ENCODE measurements at places on chromosomes 7 and 10. TPM values are rescaled to one million over a fixed set of nuclear protein-coding genes. Genes with fewer than 3 reads are reported as not detected.

GRCh38 chr10:116263870-116264655 lies 8.9 kb downstream of the GFRA1 start:
- no peak for ATAC-seq

DNA sequence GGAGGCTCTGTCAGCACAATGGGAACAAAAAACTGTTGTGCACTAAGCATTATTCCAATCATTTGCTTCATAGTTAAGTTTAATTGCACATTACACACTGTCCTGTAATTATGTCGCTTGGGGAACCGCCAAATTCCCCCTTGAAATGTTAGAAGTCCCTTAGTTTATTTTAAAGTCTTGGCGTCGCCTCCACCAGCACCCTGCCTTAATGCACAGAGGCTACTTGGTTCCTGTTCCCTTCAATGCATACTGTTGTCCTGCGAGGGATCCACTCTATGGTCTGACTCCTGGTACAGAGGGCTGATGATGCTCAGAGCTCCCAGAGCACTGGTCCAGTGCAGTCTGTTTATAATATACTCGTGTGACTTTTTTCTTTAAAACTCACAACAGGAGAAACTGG lies 330.7 kb downstream of the ELMO1 start:
- no peak for ATAC-seq

The CALML5 gene
- not detected for total RNA-seq

The NME8 gene
- not detected for total RNA-seq

DNA sequence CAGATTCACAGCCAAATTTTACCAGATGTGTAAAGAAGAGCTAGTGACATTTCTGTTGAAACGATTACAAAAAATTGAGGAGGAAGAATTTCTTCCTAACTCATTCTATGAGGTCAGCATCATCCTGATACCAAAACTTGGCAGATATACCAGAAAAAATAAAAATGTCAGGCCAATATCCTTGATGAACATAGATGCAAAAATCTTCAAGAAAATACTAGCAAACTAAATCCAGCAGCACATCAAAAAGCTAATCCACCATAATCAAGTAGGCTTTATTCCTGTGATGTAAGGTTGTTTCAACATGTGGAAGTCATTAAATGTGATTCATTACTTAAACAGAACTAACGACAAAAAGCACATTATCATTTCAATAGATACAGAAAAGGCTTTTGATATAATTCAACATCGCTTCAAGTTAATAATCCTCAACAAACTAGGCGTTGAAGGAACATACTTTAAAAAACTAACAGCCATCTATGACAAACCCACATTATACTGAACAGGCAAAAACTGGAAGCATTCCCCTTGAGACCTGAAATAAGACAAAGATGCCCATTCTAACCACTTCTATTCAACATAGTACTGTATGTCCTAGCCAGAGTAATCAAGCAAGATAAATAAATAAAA lies 807.7 kb upstream of the ZWINT start:
- no peak for ATAC-seq

The INMT gene
- total RNA-seq = 115 TPM

All from gastroesophageal sphincter (tissue), 4 donors.